ENCODE measurements at places on chromosomes 5 and 9. TPM values are rescaled to one million over a fixed set of nuclear protein-coding genes. Genes with fewer than 3 reads are reported as not detected.

SHC3 gene
- 0.59 TPM for total RNA-seq

GNG10 gene
- total RNA-seq, result 26.6 TPM

ACOT12 gene
- total RNA-seq, result not detected

CMBL gene
- 48.6 TPM for total RNA-seq

IL33 gene
- 16.8 TPM for total RNA-seq

TAF11L2 gene
- total RNA-seq, result not detected

- DNase-seq, result peak; percentile 70
Observed at GRCh38 chr9:121568343-121569265, 69.0 kb upstream of the GGTA1 start.

GRCh38 chr5:149147676-149148075, 6.4 kb downstream of the ABLIM3 start:
- no peak for DNase-seq

DNA sequence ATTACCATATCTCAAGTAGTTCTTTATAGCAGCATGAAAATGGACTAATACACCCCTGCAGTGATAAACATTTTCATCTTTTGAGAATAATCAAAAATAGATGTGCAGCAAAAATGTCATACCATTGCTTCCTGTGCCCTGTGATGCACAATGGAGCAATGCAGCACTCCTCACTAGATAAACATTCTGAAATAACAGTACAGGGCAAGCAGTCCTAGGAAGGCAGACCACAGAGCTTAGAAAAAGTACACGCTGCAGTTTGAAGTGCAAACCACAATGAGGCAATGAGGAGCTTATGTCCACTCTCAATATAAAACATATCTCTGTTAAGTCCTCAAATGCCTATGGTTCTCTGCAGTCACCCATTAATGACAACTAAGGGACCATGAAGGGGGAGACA, 367.6 kb downstream of the PDE4D start:
- no peak for DNase-seq

- no peak for DNase-seq
Observed at GRCh38 chr5:58204966-58205365, 254.9 kb downstream of the PLK2 start.

DNA sequence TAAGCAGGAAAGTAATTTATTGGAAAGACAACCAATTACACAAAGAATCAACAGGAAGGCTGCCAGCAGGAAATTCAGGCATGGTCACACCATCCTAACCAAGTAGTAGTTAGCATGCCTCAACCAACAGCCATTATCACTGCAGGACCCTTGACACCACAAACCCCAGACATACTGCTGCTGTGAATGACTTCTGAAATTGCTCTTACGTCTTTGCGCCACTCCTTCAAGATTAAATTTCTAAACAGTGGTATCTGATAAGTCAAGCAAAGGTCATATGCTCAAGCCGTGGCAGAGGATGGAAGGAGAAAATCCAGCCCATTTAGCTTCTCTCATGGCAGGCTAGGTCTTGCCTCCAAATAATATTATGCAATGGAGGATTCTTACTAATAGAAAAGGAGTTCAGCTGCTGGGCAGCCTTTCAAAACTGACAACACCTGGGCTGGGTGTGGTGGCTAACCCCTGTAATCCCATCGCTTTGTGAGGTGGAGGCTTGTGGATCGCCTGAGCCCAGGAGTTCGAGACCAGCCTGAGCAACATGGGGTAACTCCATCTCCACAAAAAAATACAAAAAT, 5.0 kb upstream of the PTGER4 start:
- no peak for DNase-seq

DNA sequence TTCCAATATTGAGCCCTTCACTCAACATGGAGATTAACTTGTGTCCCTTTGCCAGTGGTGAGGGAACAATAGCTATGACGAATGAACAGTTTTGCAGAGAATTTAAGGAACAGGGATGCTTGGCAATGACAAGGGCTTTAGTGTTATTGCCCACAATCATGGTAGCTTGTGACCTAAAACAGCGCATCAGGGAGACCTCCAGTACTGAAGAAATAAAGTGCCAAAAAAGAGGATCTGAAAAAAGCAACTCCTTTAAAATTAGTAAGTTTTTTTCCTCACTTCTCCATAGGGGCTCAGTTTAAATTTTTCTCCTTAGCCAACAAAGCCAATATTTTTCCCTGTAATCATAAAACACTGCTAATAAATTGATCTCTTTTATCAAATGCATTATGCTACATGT, 41.8 kb upstream of the PAM start:
- DNase-seq, result no peak

DNA sequence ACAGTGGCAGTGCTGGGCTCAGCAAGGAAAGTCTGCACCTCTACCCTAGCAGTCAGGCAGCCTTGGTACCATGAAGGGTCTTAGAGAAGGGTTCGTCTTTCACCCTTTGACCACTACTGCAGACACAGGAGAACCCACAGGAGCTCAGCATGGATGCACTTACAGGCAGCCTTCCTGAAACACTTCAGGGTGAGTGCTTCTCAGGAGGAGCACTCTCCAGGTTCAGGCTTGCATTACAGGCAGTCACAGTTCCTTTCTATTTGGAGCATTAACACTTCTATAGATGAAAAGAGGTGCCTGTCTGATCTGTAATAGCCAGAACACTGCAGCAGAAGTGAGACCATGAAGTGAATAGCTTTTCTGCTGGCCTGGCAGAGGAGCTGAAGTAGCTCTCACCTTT, 8.7 kb upstream of the CYLC2 start:
- no peak for DNase-seq

DNA sequence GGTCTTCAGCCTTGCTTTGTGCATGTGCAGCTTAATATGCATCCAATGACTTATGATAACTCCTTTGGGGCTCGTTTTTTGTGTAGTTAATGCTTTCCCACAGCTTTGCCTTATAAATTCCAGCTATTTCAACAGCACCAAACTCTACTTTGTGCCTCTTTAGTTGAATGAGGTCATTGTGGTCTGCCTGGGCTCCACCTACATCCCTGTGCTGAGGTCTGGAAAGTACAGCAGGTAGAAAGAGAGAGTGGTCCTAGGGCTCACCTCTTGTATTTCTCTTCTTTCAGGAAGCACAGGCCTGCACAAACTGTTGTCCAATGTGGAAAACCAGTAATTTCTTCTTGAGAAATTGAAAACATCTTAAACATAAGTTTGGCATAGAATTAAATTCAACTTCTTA, 167.2 kb downstream of the XRCC4 start:
- no peak for DNase-seq

DNA sequence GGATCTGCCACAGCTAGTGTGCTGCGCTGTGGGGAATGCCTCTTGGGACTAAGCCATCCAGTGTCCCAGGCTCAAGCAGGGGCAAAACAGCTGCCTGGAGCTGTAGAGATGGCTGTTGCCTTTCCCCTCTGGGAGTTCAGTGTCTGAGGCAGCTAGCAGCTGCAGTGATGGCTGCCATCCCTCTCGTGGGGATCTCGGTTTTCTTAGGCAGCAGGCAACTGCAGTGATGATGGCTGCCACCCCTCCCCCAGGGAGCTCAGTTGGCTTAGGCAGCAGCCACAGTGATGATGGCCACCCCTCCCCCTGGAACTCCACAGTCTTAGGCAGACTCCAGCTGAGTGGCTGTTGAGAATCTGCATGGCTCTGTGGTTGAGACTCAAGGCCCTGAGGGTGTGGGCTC, 1389.2 kb upstream of the NUDT12 start:
- no peak for DNase-seq

- DNase-seq, result no peak
Observed at GRCh38 chr9:113409481-113409880, 994 bp downstream of the POLE3 start.

DNA sequence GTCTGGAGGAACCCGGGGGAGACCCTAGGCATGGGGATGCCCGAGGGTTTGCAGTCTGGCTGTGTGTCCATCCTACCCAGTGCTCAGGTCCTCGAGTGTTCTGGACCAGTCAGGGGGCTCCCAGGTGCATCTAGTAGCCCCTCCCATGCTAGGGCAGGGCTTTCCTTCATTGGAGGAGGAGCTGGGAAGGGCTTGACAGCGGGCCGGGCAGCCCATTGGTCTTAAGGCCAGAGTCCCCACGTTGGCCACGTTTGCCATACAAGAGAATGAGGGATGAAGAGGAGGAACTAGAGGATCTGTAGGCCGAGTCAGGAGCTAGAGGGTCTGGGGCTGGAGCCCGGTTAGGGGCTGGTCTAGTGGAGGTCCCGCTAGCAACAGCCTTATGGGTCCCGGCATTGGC, 37.3 kb upstream of the CTSV start:
- DNase-seq, result no peak

DNA sequence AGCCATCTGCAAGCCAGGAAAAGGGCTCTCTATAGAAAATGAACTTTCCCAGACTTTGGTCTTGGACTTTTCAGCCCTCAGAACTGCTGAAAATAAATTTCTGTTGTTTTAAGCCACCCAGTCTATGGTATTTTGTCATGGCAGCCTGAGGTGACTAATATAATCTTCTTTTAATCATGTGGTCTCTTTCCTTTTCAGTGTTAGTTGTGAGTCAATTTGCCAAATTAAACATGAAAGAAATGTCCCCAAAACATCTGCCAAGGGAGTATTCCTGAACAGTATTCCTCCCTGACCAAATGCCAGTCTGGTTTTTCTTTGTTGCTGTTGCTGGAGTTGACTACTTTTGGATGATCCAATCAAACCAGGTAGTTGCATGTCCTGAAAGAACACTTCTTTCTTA, 4.7 kb upstream of the YTHDC2 start:
- DNase-seq, result no peak

DNA sequence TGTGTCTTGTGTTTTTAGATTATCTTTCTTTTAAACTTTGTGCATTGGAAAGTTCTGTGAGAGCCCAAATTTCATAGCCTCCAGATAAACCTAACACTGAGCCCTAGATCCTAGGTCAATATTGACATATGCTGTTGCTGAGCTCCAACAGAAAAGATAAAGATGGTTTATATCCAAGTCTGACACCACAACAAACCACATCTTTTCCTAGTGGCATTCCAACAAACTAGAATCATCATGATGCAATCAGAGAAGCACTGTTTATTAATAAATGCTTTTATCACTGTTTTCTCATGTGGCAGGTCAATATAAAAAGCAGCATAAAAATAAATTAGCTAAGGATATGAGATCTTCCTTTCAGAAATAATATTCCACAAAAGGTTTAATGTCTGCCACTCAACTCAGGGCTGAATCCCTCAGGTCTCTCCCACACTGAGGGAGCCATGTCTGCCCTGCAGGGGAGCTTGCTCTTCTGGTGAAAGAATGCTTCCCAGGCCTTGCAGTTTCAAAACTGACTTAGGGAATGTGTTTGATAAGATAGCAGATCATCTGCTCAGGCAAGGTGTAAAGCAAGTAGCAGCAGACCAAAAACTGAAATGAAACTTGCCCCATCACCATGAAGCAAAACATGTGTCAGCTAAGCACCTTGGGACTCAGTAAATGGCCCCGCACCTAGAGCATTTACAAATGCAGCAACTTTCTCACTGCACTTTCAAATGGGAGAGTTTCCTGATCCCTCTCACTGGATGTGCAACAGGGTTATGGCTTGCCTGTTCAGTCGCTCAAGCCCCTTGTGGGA, 493.0 kb downstream of the AGTPBP1 start:
- no peak for DNase-seq

DNA sequence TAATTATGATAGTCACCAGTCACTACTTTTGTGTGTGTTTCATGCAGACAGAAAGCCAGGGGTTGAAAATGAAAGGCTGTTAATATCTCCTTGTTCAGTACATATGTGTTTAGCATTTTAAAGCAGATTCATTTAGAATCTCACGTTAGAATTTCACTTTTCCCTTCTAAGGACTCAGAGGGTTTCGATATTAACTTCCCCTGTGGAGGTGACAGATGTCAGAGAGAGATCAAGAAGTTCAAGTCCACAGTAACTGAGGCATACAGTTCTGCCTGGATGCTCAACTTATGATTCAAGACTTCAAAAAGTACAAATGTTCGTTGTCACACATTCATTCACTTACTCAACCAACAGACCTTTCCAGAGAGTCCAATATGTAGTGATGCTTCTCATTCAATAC, 251.1 kb downstream of the EBF1 start:
- no peak for DNase-seq

- DNase-seq, result no peak
Observed at GRCh38 chr5:92849756-92850155, 731.3 kb downstream of the NR2F1-AS1 start.
